Ascending aorta (tissue), 2 donors: ENCODE measurements at places on chromosomes 12 and 14. TPM values are rescaled to one million over a fixed set of nuclear protein-coding genes. Genes with fewer than 3 reads are reported as not detected.

DNA sequence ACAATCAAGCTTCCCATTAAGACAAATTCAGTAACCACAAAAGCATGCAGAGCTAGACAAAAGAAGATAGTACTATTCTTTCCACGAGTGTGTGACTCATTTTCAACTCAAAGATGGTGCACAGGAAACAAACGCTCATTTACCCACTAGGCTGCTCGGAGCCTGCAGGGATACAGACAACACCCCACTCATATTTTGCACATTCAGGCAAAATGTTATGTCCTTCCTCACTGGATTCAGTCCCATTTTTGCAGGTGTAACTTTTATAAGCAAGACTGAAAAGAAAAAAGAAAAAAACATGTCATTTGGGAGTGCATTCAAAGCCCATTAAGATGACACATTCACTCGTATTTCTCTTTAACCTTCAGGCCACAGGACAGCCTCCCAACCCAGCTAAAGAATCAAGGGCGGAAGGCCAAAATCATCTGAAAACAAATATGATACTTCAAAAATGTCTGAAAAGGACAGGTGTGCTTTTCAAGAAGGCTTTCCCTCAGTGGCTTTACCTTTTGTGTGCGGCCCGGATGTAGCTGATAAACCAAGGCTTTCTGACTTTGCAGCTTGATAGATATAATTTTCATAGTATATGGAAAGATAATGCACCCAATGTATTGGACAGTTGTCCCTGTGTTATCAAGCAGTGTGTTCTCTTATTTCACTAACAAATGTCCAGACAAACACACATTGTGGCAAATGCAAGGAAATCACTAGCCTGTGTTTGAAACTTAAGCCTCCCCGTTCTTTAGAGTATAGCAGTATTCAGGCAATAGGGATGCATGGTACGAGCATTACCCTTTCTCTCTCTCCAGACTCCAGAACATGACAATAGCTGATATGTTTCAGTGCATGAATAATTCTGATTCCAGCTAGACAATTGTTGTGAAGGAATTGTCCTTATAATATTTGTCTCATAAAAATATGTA is 147.8 kb upstream of the KRR1 start:
- DNase-seq, result no peak

DNA sequence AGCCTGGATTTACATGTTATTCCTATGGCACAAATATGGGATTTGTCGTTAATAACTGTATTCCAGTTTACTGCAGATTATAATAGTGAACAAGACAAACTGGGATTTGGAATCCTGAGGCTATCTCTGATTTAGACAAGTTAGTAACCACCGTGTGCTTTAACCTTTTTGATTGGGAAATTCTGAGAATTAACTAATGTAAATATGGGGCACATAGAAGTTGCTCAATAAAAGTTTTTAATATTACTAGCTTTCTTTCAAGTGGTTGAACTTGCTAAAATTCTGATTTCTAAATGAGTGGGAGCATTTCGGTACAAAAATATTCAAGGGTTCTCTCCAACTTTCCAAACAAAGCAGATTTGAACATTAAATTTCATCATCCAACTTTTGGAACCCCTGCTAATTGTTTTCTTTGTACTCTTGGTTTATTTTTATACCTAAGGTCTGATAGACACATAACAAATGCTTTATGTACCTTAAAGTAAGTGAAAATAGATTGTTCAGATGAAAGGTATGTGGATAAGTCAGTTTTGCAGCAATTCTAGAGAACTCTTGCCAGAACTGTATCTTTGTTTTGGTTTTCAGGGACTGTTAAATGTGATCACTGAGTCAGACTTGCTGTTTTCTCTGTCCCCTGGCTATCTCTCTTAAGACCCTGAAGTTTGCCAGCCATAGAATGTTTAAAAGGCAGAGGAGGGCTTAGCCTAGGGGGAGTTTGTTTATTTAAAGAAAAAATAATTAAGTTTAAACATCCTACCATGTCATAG is 57.5 kb downstream of the FRS2 start:
- DNase-seq, result no peak

DNA sequence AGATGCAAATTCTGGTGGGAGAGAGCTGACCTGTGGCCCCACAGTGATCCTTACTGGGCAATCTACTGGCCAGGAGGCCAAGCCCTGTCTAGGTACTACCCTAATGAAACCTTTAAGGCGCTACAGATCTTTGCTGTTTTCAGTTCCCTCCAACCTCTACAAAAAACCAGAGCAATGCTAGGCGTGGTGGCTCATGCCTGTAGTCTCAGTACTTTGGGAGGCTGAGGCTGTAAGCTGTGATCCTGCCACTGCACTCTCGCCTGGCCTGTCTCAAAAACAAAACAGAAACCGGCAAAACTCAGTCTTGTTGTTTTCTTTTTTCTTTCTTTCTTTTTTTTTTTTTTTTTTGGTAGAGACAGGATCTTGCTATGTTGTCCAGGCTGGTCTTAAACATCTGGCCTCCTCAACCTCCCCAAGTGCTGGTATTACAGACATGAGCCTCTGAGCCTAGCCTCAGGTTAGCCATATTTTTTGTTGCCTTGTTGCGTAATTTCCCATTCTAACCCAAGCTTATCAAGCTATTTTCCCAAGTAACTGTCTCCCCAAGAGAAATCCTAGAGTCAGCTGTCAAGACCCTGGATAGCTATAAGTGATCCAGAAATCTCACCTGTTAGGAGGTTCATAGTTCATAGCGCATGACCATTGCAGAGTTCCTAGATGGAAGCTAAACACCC is 2.8 kb downstream of the ETFBKMT start:
- no peak for DNase-seq

- no peak for DNase-seq
Observed at GRCh38 chr14:101196051-101196712, 292.7 kb upstream of the RTL1 start.

- no peak for DNase-seq
Observed at GRCh38 chr12:12171991-12172511, 94.8 kb downstream of the LRP6 start.

DNA sequence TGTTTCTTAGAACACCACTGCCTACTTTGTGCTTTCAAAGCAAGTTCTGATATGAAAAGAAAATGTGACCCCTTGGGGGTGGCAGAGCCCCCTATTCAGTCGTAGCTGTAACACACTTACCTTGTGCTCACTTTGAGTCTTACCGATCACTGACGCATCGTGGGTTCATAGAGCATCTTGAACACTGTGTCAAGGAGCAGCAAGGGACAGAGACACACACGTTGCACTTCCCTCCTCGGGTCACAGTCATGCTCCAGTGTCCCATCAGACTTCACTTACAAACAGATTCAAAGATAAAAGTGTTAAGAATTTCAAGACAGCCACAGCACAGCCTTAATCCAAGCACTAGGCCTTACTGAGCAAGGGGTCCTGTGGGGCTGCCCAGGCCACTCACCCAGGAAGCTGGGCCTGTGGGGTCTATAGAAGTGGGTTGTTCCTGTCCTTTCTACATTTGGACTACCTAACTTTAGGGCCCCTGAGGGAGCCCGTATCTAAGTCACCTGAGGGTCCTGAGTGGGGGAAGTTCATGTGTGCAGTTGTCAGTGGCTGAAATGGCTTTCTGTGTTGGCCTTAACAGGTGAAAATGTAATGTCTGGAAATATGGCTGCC is 75.4 kb upstream of the BDKRB2 start:
- DNase-seq, result no peak

GRCh38 chr14:58091883-58092630 is 60.0 kb downstream of the ARMH4 start:
- DNase-seq, result no peak

- DNase-seq, result no peak
Observed at GRCh38 chr14:95294320-95294719, 25.4 kb downstream of the CLMN start.

- DNase-seq, result no peak
Observed at GRCh38 chr12:106062693-106063092, 76.1 kb downstream of the NUAK1 start.

- no peak for DNase-seq
Observed at GRCh38 chr14:59292921-59293534, 104.6 kb downstream of the DAAM1 start.

GRCh38 chr14:37816135-37816534 is 220.7 kb downstream of the TTC6 start:
- DNase-seq, result no peak

DNA sequence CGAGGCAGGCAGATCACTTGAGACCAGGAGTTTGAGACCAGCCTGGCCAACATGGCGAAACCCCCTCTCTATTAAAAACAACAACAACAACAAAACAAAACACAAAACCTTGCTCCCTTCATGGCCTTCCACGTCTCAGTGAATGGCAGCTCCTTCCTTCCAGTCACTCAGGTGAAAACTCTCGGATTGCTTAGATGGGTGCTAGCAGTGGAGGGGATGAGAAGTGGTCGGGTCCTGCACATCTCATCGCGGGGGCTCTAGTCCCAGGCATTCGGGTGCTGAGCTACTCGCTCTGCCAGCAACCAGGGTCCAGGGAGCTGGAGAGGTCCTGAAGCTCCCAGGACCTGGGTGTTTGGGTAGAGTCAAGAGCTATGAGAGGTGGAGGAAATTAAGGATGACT is 7.7 kb downstream of the SLC6A13 start:
- no peak for DNase-seq

DNA sequence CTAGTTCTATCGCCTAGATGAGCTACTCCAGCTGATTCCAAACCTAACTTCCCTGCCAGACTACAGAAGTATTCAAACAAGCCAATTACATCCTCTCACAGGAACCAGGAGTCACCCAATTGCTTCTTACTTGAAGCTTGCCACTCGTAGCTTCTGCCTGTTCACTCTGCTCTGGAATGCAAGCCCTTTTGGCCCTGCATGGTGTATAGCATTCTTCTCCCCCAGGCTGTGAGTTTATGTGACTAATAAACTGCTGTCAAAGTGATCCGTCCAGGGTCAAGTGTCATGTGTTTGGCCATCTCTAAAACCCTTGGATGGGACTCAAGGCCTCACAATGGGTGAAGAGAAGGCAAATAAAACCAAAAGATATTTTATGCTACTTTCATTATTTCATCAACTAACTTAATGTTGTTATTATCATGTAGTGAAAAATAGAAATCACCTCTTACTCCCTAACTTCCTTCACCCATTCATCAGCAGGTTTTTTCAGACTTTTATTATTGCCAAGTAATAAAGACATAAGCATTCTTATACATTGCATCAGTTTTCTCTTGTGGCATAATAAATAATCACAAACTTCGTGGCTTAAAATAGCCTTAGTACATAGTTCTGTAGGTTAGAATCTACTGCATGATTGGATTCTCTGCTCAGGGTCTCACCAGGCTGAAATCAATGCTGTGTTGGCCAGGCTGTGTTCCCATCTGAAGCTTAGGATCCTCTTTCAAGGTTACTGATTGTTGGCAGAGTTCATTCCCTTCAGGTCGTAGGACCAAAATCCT is 1981.7 kb upstream of the FLRT2 start:
- DNase-seq, result no peak

DNA sequence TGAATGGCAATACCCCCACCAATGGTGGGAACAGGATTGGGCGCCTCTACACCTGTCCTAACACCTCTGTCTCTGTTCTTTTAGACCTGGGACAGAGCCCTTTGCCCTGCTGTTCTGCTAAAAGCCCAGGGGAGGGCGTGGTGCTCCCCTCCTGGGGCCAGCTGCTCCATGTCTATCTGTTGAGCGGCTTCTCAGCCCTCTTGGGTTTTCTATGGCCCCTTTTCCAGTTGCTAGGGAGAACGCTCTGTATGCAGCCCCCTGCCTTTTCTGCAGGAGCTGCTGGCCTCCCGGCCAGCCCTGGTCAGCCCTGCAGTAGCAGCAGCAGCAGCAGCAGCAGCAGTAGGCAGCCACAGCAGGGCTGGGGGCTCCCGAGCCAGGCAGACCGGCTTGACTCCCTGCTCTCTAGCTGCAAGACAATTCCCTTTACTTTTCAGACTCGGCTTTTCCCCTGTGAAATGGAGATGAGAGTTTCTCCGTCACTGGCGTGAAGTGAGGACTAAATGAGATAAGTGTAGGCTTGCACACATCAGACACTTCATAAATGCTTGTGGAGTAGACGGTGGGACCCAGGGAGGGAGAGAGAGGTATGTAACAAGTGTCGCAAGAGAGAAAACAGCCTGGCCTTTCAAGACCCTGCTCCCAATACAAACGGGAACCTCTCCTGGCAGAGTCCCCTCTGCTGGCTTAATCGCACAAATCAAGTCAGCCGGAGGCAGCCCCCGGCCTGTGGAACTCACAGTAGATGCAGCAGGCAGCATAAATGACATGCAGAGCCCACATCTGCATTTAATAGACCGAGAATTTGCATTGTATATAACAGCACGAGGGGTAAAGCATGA is 1.0 kb downstream of the RTL1 start:
- DNase-seq, result no peak

GRCh38 chr12:121827351-121828099 is 23.7 kb downstream of the SETD1B start:
- no peak for DNase-seq

DNA sequence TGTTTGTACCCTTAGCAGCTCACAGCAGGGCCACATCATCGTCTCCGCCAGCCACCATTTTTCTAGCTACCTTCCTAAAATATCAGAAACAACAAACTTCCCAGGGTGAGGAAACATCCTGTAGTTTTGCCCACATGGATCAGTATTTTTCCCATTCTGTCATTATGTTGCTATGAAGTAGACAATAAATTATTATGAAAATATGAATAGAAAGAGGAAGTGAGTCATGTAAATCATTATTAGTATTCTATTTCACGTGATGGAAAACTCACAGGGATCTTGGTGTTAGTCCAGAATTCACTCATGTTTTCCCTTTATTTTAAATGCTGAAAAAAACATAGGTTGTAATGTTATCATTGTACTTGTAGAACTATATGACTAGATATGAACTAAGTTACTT is 319.4 kb downstream of the SYT1 start:
- no peak for DNase-seq

DNA sequence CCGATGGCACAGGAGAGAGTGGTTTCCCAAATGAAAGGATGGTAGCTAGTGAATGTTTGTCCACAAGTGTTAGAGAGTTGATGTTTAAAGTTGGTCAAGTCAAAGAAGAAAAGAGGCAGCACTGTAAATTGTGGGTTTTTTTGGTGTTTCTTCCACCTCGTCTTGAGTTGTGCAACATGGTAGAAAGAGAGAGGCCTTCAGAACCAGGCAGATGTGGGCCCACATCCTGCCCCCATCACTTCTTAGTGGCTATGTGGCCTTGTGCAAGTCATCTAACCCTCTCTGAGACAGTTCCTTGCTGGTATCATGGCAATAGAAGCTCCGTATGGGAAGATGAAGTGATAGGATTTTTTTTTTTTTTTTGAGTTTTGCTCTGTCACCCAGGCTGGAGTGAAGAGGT is 60.8 kb downstream of the NDUFA12 start:
- no peak for DNase-seq

Gene SLC8A3
- not detected for total RNA-seq

Gene CLIP1
- total RNA-seq, result 44.7 TPM

Gene GALNT8
- not detected for total RNA-seq

Gene TCL1B
- total RNA-seq, result not detected

Gene SRGAP1
- total RNA-seq, result 5.5 TPM

Gene HOXC13
- total RNA-seq, result not detected

Gene PMCH
- total RNA-seq, result not detected

Gene TBC1D30
- total RNA-seq, result 53.0 TPM

Gene GPR68
- not detected for total RNA-seq

Gene ANG
- 4.2 TPM for total RNA-seq

Gene MYH6
- total RNA-seq, result not detected

Gene DENND5B
- total RNA-seq, result 4.7 TPM

Gene KIF21A
- 1.3 TPM for total RNA-seq
